T-cell (primary cell): ENCODE measurements at places on chromosomes 4 and X.

DNA sequence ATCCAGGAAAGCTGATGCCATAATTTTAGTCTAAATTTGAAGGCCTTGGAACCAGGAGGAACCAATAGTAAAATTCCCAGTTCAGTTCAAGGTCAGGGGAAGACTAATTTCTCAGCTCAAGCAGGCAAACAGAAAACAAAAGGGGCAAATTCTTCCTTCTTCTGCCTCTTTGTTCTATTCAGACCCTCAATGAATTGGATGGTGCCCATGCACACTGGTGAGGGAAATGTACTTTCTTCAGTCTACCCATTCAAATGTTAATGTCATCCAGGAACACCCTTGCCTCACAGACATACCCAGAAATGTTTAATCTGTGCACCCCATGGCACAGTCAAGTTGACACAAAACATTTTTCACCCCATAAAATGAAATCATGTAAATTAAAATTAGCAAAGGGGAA lies 1851.2 kb upstream of the ADGRL3 start:
- no peak for DNase-seq
- no peaks in the 10 kb centered on the region for H3K4me1 ChIP-seq
- H3K4me3 ChIP-seq: no peak overlapping the region
- no peaks in the 10 kb centered on the region for H3K27me3 ChIP-seq
- no peak overlapping the region for H3K27ac ChIP-seq
- H3K36me3 ChIP-seq: no peaks in the 10 kb centered on the region

DNA sequence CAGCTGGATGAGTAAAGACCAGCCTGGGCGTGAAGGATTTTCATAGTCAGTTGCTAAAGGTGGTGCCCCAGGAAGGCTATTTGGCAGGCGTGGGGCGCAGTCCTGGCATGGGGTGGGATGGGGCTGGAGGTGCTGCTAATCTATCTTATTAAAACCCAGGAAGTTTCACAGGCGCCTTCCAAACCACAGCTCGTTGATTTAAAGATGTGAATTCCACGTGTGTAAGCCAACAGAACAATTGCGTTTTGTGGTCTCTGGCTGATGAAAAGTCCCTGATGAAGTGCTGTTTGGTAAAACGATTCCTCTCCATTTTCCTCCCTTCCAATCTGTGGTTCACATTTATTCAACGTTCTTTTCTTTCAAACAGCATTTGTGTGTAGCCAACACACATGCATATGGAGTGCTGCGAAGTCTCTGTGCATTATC lies 105.0 kb downstream of the TBL1X start:
- H3K36me3 ChIP-seq: no peaks in the 10 kb centered on the region
- H3K27ac ChIP-seq: no peak overlapping the region
- no peak overlapping the region for H3K4me3 ChIP-seq
- no peaks in the 10 kb centered on the region for H3K27me3 ChIP-seq

DNA sequence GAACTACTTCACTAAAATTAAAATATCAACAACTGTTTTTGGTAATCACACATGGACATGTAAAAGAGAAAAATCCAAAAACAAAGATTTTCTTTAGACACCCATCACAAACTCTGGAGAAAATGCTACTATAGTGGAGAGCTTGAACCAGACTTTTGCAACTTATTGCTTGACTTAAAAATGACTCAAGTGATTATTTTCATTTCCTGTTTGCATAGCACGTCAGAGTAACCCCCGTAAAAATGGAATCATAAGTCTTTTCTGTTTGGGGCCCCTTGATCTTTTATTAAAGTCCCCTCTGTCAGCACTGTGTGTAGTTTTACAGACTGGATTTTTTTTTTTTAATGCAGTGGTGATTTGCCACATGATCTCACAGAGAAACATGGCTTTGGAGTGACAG lies 79.5 kb downstream of the PRKG2 start:
- H3K27ac ChIP-seq: no peak overlapping the region
- no peak for DNase-seq
- H3K4me1 ChIP-seq: no peaks in the 10 kb centered on the region
- no peak overlapping the region for H3K4me3 ChIP-seq

- no peaks in the 10 kb centered on the region for H3K4me1 ChIP-seq
- no peaks in the 10 kb centered on the region for H3K27me3 ChIP-seq
- no peak overlapping the region for H3K27ac ChIP-seq
- DNase-seq: no peak
- H3K36me3 ChIP-seq: peaks cover under 1% of the 10 kb centered on the region
Measured at GRCh38 chrX:38293741-38294140, 33.6 kb downstream of the RPGR start.

GRCh38 chr4:118836301-118837120 lies 585 bp upstream of the SEC24D start:
- DNase-seq: peak; percentile 64
- no peaks in the 10 kb centered on the region for H3K27me3 ChIP-seq
- H3K4me3 ChIP-seq: peak overlapping the region; percentile 94
- H3K27ac ChIP-seq: peak overlapping the region; percentile 86
- H3K4me1 ChIP-seq: peaks cover 9% of the 10 kb centered on the region

DNA sequence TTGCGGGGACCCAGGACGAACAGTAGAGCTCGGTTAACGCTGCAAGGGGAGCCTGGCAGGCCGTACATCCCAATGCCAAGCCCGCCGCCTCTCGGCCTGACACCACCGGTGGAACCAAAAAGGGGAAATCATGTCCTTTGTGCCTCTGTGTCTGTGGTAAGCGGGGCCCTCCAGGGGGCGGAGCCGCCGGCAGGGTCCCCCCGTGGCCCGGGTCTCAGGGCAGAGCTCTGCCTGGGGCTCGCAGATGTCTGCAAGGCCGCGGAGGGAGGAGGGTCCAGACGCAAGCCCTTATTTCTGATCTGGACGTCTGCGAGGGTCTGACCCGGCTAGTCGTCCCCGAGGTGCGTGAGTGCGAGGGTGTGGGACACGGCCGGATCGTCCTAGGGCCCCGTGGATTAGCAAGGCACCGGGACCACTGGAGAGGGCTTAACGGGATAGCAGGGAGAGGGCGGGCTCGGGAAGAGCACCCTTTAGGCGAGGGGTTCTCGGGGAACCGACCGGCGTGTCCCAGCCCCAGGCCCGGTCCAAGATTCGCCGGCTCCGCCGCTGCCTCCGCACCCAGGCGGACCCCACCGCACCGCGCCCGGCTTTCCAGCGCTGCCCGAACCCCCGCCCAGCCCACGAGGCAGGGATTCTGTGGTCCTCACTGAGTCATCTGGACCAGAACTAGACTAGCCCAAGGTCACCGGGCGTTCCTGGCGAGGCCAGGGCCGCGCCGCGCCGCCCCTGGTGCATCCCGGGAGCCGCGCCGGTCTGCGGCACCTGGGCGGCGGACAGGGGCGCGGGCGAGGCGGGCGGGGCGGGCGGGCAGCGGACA lies 863 bp upstream of the FAM193A start:
- H3K36me3 ChIP-seq: no peaks in the 10 kb centered on the region
- H3K4me1 ChIP-seq: peaks cover 3% of the 10 kb centered on the region
- DNase-seq: peak; percentile 55
- peak overlapping the region; percentile 63 for H3K27ac ChIP-seq
- peak overlapping the region; percentile 57 for H3K4me3 ChIP-seq

- H3K27me3 ChIP-seq: no peaks in the 10 kb centered on the region
- H3K27ac ChIP-seq: no peak overlapping the region
- peaks cover 2% of the 10 kb centered on the region for H3K36me3 ChIP-seq
- H3K4me3 ChIP-seq: no peak overlapping the region
- no peaks in the 10 kb centered on the region for H3K4me1 ChIP-seq
- DNase-seq: no peak
Measured at GRCh38 chr4:13430834-13431568, 53.1 kb downstream of the RAB28 start.

- H3K27me3 ChIP-seq: no peaks in the 10 kb centered on the region
- no peaks in the 10 kb centered on the region for H3K4me1 ChIP-seq
- H3K27ac ChIP-seq: no peak overlapping the region
Measured at GRCh38 chr4:119825696-119826095, 197.1 kb upstream of the PDE5A start.

GRCh38 chrX:319579-320125 lies 1.1 kb upstream of the GTPBP6 start:
- no peak for DNase-seq
- H3K27ac ChIP-seq: peak overlapping the region; percentile 83
- peaks cover 19% of the 10 kb centered on the region for H3K36me3 ChIP-seq
- peaks cover 18% of the 10 kb centered on the region for H3K27me3 ChIP-seq

GRCh38 chr4:128813965-128814364 lies 4.5 kb downstream of the JADE1 start:
- no peaks in the 10 kb centered on the region for H3K27me3 ChIP-seq
- H3K27ac ChIP-seq: no peak overlapping the region
- DNase-seq: no peak
- H3K4me3 ChIP-seq: no peak overlapping the region

DNA sequence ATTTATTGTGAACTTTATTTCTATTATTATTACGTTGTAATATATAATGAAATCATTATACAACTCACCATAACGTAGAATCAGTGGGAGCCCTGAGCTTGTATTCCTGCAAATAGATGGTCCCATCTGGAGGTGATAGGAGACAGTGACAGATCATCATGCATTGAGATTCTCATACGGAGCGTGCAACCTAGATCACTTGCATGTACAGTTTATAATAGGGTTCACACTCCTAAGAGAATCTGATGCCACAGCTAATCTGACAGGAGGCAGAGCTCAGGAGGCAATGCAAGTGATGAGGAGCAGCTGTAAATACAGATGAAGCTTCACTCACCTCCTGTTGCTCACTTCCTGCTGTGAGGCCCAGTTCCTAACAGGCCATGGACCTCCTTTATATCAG lies 2170.2 kb downstream of the PCDH7 start:
- no peak for DNase-seq
- H3K4me3 ChIP-seq: no peak overlapping the region
- H3K36me3 ChIP-seq: no peaks in the 10 kb centered on the region

DNA sequence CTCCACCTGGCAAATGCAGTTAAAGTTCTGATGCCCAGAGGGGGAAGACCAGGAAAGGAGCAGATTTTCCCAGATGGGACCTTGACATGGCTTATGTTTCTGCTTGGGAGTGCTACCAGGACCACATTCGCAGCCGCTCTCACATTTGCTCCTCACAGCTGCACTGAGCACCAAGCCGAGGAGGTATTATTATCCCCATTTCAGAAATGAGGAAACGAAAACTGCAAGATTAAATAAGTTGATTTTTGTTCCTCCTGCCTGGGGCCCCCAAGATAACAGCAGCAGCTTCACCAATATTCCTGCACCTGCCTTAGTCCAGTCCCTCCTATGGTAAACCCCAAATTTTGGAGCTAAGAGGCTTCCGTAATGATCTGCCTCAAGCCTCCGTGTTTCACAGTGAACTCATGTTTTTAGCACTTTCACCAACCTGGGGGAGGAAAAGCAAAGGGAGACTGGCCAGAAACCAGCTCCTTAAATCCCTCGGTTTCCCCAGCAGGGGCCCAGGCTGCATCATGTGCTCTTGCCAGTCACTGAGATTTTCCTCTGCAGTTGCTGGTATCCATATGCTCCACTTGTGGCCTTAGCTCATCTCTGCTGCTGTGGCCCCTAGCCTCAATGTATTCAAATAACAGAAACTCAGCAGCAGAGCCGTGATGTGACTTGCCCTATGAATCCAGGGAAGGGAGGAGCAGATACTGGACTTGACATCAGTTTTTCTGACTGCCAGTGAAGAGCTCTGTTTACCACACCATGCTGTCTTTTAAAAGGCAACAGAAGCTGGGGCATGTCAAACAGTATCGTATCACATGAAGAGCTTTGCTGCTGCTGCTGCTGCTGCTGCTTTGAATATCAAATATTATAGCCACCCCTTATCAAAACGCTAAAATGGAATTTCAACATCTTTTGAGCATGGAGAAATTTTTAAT lies 95.5 kb upstream of the KLHL13 start:
- H3K27ac ChIP-seq: no peak overlapping the region
- no peaks in the 10 kb centered on the region for H3K4me1 ChIP-seq
- no peaks in the 10 kb centered on the region for H3K27me3 ChIP-seq
- H3K4me3 ChIP-seq: no peak overlapping the region

GRCh38 chr4:96713271-96713850 lies 873.5 kb downstream of the PDHA2 start:
- H3K36me3 ChIP-seq: no peaks in the 10 kb centered on the region
- no peak overlapping the region for H3K27ac ChIP-seq
- no peaks in the 10 kb centered on the region for H3K27me3 ChIP-seq

DNA sequence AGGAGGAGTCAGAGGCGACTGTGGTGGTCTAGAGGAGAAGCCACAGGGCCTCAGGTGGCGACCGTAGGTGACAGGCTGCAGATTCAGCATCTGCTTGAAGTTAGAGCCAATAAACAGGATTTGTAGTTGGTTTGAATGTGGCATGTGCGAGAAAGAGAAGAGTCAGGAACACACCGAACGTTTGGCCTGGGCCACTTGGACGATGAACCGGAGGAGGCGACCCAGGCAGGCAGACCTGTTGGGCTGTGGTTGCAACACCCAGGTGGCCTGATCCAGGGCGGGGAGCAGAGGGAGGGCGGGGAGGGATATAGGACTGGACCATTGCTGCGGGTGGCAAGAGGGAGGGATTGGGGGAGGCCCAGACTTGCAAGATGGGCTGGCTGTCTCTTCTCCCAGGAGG lies 10.0 kb upstream of the PSAPL1 start:
- no peak for DNase-seq
- H3K36me3 ChIP-seq: no peaks in the 10 kb centered on the region
- H3K27ac ChIP-seq: no peak overlapping the region
- peaks cover 41% of the 10 kb centered on the region for H3K27me3 ChIP-seq
- H3K4me3 ChIP-seq: no peak overlapping the region

- peaks cover 8% of the 10 kb centered on the region for H3K27me3 ChIP-seq
- no peak overlapping the region for H3K4me3 ChIP-seq
- no peak overlapping the region for H3K27ac ChIP-seq
- no peaks in the 10 kb centered on the region for H3K4me1 ChIP-seq
- DNase-seq: no peak
- no peaks in the 10 kb centered on the region for H3K36me3 ChIP-seq
Measured at GRCh38 chr4:73948291-73948690, 33.5 kb downstream of the PF4 start.

DNA sequence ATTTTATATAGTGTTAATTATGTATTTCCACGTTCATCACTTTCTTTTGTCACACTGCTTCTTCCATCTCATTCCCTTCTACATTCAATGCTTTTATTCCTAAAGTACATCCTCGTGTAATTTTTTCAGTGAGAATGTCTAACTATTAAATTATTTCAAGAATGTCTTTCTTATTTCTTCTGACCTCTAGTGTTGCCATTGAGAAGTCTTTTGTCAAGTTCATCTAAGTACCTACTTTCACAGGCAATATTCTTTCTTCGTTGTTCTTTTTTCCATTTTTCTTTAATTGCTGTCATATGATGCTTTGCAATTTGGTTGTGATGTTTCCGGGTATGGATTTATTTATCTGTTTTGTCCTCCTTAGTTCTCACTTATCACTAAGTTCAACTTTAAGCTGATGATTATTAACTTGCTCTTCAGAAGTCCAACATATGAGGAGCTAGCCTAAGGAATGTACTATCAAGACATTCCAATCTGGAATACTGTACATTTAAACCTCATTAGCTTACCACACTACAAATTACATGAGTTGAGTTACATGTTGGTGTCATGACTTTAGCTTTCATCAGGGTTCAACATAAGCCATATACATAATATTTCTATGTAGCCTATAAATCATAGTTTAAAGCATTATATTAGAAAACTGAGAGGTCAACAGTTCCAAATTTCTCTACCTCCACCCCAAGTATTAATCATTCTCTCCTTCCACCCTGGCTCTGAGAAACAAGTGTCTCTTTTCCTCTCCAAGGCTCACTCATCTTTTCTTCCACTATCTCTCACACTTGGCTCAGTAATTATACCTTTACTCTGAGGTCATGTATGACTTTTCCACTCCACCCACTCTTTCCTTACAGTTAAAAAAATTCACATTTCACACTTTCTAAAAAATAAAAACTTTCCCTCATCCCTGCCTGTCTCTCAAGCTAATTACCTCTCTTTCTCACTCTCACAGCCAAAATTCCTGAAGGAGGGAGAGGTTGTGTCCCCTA lies 81.5 kb downstream of the COX18 start:
- H3K27ac ChIP-seq: no peak overlapping the region
- DNase-seq: no peak
- no peak overlapping the region for H3K4me3 ChIP-seq
